ENCODE measurements at places on chromosomes 13 and 19. TPM values are rescaled to one million over a fixed set of nuclear protein-coding genes. Genes with fewer than 3 reads are reported as not detected.

DNA sequence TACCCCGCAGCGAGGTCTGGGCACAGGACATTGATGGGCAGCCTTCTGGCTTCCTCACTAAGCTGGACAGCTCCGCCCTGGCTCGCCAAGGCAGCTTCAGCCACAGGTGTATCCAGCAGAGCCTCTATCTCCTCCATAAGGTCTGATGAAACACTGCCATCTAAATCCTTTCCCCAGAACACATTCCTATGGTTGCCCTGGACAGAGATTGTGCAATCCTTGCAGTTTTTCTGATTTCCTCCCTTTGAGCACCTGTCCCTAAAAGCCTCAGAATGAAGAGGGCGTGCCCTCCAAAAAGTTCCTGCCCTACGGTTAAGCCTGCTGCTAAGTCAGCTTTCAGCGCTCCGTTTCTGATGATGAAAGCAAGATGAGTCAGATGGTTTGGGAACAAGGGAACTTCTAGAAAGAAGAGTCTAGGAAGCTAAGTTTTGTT is 21.0 kb downstream of the CLEC4M start:
- DNase-seq: no peak

Gene CCDC169
- 4.2 TPM for polyA plus RNA-seq

Gene DNM2
- 130 TPM for polyA plus RNA-seq

DNA sequence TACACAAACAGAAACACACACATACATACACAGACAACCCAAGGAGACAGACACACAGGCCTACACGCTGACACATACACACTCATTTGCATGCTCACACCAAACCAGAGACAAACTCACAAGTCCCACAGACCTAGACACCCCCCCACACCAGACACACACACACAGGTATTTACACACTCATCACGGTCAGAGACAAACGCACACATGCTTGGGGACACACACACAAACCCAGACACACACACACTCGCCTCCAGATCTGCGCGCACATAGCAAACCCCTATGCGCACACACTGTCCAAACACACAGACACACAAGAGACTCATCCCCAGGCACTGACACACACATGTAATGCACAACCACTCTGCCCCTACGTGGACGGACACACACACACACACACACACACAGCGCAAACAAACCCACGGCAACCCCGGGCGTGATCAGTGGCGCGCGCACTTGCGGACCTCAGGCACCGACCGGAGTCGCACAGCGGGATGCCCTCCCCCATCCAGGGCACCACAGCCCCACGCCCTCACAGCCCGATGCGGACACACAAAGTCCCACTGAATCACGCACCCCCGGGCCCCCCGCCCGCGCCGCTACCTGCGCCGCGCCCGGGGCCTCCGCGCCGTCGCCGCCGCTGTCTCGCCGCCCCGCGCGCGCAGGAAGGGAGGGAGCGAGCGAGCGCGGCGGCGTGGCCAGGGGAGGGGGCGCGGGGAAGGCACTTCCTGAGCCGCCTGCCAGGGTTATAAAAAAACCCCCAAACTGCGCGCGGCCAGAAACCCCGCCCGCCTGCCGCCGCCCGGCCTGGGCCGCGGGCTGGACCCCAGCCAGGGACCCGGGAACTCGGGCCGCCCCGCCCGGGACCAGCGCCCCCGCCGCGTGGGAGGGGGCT is at the start of gene ADAMTS10:
Gene ADAMTS10 (minus strand): TSS at position 675 of the 895 bp plus-strand sequence. CDS start 5,005 bp downstream, outside the sequence.
- no peak for DNase-seq

- DNase-seq: peak; percentile 79
Observed at GRCh38 chr19:45469132-45469944, 1.5 kb downstream of the FOSB start.

GRCh38 chr19:7734220-7735203 is 2.6 kb upstream of the CLEC4G start:
- no peak for DNase-seq

Gene KASH5
- 0.21 TPM for polyA plus RNA-seq

GRCh38 chr19:47518139-47518538 is 3.3 kb upstream of the NAPA start:
- no peak for DNase-seq
